CD4-positive, alpha-beta T cell treated with Interleukin-15 for 4 hours (primary cell): ENCODE measurements at places on chromosomes 1 and 21.

DNA sequence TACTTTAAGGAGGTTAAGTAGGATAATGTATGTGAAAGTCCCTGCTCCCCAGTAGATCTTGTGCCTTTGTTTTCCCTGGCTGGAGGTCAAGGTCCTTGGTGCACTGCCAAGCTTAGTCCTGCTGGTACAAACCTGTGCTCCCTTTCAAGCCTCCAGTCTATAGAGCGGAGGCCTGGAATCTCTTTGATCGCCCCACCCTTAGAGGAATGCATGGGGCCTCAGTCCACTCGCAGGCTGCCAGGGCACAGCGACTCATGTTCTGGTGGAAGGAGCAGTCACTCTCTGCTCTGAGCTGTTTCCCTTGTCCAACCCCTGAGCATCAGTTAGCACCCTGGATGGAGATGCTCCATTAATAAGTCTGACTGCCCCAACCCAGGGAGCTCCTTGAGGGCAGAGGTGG, 121.8 kb downstream of the HMGB4 start:
- DNase-seq, result no peak

GRCh38 chr1:31102501-31102950, 37.0 kb upstream of the PUM1 start:
- DNase-seq, result no peak

GRCh38 chr1:97870589-97870988, 50.2 kb downstream of the DPYD start:
- DNase-seq, result no peak

- no peak for DNase-seq
These were observed 110.8 kb downstream of the GREM2 start for GRCh38 chr1:240501115-240501514.

DNA sequence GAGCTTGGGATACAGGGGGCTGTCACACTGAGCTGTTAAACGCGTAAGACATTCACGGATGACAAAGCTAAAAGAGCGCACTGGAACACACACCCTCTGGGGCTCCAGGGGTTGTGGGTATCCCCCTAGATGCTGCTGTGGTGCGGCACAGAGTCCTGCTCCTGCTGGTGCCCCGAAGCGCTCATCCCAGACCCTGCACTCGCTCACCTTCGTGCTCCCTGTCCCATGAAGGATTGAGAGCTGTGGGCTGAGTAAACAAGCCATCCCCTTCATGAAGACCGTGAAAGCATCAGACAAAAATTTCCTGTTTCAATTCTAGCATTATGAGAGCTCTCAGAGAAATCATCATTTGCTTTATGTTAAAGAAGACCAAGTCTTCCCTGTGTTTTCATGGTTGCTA, 463.5 kb upstream of the ADGRL2 start:
- no peak for DNase-seq
